ENCODE measurements at places on chromosomes 2 and 18.
A peak's percentile ranks its signal among the peaks of the same experiment; 100 is the strongest.

GRCh38 chr2:179890666-179891065, 29.3 kb upstream of the ZNF385B start:
- no peak for DNase-seq

DNA sequence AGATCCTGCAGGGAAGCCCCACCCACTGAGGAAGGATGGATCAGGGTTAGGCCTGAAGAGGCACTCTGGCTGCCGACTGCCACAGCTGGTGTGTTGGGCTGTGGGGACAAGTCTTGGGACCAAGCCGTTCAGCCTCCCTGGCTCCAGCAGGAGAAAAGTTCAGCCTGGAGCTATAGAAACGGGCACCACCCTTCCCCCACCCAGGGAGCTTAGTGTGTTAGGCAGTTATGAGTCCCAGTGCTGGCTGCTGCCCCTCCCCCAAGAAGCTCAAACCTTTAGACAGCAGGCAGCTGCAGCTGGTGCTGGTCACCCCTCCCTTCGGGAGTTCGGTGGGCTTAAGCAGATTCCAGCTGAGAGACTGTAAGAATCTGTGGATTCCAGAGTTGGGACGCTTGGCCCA, 447.1 kb upstream of the HS6ST1 start:
- peak; percentile 97 for DNase-seq

- DNase-seq: peak; percentile 24
Observed at GRCh38 chr2:136305517-136306192, 187.7 kb upstream of the CXCR4 start.

GRCh38 chr2:103292573-103292972, 530.7 kb downstream of the TMEM182 start:
- no peak for DNase-seq

DNA sequence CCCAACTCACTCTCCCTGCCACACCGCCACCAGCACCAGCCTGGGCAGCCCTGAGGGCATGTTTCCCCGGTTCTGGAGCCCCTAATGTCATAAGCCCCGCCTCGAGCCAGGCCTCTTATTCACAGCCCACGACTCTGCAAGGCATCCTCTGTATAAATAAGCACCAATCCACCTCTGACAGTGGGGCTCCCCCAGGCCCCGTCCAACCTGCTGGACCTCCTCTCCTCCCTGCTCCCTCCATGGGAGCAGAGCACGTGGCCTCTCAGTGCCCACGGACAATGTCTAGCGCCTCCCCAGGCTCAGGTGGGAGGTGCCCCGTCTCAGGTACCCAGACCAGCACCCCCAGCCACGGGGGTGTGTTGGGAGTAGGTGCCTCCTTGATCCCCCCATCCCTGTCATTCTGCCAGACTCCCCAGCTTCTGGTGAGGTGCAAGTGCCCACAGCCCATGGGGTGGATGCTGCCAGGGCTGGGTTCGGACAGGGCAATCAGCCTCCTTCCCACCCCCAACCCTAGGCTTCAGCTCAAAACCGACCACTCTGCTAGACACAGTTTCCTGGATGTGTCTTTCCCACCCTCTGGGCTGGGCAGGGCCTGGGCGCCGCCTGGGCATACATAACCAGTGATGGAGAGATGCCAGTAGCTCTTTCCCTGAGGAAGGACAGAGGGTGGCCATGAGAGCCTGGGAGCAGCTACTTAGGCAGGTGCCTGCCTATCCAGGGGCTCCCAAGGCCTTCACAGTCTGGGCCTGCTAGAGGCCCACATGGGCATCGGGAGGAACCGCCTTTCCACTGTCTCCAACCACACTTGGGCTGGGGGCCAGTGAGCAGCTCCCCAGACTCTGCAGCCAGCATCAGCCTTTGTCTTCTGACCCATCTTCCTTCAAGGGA, 1.6 kb upstream of the ADRA2B start:
- peak; percentile 44 for DNase-seq

GRCh38 chr2:230703514-230703913, 9.1 kb upstream of the CAB39 start:
- no peak for DNase-seq

DNA sequence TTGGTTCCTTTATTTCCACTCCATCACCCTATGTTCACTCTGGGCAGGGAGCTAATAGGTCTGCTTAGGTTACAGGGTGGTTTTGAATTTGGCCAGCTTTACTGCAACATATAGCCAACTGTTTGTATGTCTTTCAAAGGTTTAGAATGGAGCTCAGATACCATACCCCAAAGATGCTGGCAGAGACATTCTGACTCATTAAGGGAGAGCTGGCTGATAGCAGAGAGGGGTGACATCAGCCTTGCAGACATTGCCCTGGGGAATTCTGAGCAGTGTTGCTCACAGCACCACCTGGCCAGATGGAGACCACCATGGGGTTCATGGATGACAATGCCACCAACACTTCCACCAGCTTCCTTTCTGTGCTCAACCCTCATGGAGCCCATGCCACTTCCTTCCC, 2.1 kb downstream of the PROKR1 start:
- no peak for DNase-seq

DNA sequence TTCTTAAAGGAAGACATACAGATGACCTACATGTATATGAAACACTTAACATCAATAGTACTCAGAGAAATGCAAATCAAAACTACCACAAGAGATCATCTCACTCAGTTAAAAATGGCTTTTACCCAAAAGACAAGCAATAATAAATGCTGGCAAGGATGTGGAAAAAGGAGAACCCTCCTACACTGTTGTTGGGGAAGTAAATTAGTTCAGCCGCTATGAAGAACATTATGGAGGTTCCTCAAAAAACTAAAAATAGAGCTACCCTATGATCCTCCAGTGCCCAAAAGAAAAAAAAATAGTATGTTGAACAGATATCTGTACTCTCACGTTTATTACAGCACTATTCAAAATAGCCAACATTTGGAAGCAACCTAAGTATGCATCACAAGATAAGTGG, 1579.4 kb upstream of the TMEFF2 start:
- DNase-seq: no peak

GRCh38 chr2:227204452-227204851, 40.0 kb downstream of the COL4A3 start:
- DNase-seq: peak; percentile 84

GRCh38 chr2:236975766-236976165, 109.9 kb upstream of the COPS8 start:
- DNase-seq: no peak

DNA sequence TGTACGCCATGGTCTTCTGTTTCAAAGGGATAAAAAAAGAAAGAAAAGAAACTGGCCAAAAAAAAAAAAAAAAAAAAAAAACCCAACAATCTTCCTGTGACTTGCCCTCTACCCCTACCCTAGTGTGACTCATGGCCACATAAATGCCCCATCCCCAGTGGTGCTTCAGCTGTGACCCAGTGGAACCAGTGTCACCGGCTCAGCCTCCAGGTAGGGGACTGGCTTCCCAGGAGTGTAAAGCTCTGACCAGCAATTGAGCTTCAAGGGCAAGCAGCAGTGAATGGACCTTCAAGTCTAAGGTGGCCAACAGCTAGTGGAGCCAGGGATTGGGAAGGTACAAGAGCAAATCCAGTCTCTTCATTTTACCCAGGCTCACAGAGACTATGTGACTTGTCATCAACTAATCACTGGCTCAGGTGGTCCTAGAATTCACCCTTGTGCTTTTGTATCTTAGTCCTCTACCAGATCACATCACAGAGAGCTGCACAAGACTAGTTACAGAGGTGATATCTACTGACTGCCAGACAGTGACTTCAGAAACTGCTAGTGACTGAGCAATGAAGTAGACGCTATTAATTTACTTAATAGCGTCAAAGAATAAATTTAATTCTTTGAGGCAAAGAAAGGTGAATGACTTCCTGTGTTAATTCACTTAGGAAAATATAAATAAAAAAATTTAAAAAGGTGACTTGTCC, 1.3 kb upstream of the TGFBRAP1 start:
- peak; percentile 26 for DNase-seq

DNA sequence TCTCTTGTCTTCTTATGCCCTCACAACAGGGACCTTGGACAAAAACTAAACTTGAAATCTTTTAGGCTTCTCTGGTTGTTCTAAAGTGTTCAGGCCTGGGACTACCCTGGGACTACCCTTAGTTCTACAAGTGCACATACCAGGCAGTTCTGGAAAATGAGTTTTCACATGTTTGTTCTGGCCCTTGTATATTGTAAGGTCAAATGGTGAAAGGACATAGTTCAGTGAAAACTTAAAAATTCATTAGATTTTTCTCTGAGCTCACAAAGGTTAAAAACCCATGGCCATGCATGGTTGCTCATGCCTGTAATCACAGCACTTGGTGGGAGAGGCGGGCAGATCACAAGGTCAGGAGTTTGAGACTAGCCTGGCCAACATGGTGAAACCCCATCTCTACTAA, 875.5 kb upstream of the FAM98A start:
- DNase-seq: no peak

GRCh38 chr2:100625717-100626116, 62.9 kb downstream of the PDCL3 start:
- DNase-seq: no peak

DNA sequence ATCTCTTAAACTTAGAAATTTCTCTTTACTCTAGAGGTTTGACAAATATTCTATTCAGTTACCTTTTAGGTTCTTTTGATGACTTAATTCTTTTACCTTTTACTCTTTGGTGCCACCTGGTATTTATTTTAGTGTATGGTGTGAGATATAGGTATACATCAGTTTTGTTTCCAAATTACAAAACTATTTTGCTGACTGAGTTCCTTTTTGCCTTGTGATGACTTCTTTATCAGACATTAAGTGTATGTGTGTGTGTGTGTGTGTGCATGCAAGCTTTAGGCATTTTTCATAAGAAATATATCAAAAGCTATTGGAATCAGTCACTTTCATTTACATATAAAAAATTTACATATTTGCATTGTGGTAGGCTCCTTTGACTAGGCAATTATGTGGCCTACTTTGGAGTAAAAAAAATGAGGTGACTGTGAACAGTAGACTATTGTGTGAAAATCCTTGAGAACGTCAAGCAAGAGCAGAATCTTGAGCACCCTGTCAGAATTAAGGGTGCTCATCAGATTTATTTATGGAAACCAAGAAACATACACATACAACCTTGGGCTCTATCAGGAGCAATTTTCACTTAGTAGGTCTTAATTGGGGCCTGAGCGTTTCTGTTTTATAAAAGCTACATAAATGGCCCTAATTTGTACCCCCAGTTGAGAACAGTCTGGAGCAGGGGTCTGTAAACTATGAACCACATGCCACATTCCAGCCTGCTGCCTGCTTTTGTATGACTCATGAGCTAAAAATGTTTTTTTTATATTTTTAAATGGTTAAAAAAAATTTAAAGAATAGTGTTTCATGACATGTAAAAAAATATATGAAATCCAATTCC, 415.9 kb downstream of the SLC4A3 start:
- no peak for DNase-seq

GRCh38 chr18:49616618-49617328, 54.9 kb downstream of the LIPG start:
- no peak for DNase-seq

GRCh38 chr2:150486539-150487484, 655 bp downstream of the RND3 start:
- DNase-seq: peak; percentile 68

Data from NCI-H82 (cell line).